ENCODE measurements at places on chromosomes 6 and 20. TPM values are rescaled to one million over a fixed set of nuclear protein-coding genes. Genes with fewer than 3 reads are reported as not detected.

DNA sequence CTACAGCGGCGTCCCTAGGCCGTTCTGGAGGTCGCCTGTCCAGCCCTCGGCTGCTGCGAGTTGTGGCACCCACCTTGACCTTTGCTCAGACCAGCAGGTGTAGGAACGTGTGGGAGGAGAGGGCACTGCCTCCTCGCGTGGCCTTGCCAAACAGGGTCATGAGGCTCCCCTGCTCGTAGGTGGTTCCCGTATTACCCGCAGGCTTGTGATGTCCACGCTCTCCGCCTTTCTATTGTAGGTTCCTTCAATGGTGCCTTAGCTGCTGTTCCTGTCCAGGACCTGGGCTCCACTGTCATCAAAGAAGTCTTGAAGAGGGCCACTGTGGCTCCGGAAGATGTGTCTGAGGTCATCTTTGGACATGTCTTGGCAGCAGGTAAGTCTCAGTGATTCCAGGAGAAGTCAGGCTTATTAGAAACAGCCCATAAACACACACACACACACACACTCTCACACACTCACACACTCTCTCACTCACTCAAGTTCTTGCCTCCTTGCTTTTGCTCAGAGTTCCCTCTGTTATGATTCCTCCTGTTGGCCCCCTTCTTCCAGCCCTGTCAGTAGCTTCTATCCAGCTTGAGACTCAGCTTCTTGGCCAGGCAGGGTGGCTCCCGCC lies 942 bp downstream of the ACAT2 start:
- DNase-seq: no peak

Gene GJA1
- total RNA-seq: 235 TPM

- DNase-seq: peak; percentile 91
Observed at GRCh38 chr6:43491750-43492661, 14.6 kb downstream of the TJAP1 start.

GRCh38 chr6:169700296-169700695 lies 1.5 kb downstream of the WDR27 start:
- DNase-seq: no peak
